ENCODE measurements at places on chromosomes 4 and X. TPM values are rescaled to one million over a fixed set of nuclear protein-coding genes. Genes with fewer than 3 reads are reported as not detected.

DNA sequence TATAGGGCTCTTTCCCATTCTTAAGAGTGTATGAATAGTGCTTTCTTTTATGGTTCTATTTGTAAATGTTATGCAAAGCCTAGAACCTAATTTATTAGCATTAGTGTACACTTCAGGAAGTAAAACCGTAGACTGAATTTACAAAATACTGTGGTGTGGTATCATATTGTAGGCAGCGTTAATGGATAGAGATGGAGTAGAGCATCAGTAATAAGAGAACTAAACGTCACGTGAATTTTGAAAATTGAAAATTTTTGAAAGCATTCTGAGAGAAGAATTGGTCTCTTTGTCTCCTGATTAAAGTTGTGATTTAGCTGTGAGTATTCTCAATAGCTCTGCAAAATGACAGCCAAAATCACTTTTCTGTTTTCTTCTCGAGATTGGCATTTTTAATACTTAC is 2.9 kb downstream of the STIM2 start:
- no peak overlapping the region for H3K4me3 ChIP-seq
- no peak for DNase-seq
- H3K27me3 ChIP-seq: no peaks in the 10 kb centered on the region
- H3K36me3 ChIP-seq: no peaks in the 10 kb centered on the region

GRCh38 chr4:89336818-89337420 is 29.3 kb upstream of the GPRIN3 start:
- no peak overlapping the region for H3K4me3 ChIP-seq
- H3K4me1 ChIP-seq: no peaks in the 10 kb centered on the region
- H3K36me3 ChIP-seq: no peaks in the 10 kb centered on the region
- DNase-seq: no peak
- no peak overlapping the region for H3K27ac ChIP-seq
- H3K27me3 ChIP-seq: no peaks in the 10 kb centered on the region

The ARMCX4 gene
- 3.6 TPM for total RNA-seq

The XAGE1B gene
- not detected for total RNA-seq
